ENCODE measurements at places on chromosomes 5 and 9. TPM values are rescaled to one million over a fixed set of nuclear protein-coding genes. Genes with fewer than 3 reads are reported as not detected.

The ALDH1A1 gene
- not detected for total RNA-seq

The CDC20B gene
- not detected for total RNA-seq

- H3K27ac ChIP-seq = no peak overlapping the region
- H3K4me3 ChIP-seq = no peak overlapping the region
- ATAC-seq = no peak
- H3K4me1 ChIP-seq = no peaks in the 10 kb centered on the region
- peaks cover 28% of the 10 kb centered on the region for H3K27me3 ChIP-seq
- no peaks in the 10 kb centered on the region for H3K36me3 ChIP-seq
Measured at GRCh38 chr9:7315116-7315515, 484.5 kb downstream of the DMAC1 start.

DNA sequence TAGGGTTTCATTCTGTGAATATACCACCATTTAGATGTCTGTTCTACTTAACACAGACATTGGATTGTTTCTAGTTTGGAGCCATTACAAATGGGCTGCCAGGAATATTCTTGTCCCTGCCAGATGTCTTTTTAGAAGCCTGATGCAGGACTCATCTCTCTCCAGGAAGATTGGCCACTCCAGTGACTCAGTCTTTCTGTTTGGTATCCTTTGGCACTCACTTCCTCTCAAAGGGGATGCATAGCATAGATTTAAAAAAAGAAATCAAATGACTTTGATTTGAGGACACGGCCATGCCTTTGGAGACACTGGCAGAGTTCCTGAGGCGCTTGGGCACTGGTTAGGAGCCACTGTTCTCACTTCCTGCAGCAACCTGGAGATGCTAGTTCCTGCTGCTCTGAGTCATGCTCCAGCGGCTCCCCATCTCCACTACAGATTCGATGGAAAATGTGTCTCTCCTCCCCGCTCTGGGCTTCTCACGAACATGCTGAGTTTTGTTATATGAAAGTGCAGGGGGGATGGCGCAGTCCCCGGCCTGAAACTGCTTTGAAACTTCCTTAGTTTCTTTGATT is 3.5 kb upstream of the ZNF366 start:
- H3K4me1 ChIP-seq = no peaks in the 10 kb centered on the region
- ATAC-seq = no peak
- no peak overlapping the region for H3K4me3 ChIP-seq
- peaks cover 22% of the 10 kb centered on the region for H3K27me3 ChIP-seq

The TAF11L10 gene
- total RNA-seq = not detected

- H3K36me3 ChIP-seq = no peaks in the 10 kb centered on the region
- no peak overlapping the region for H3K27ac ChIP-seq
- H3K4me3 ChIP-seq = no peak overlapping the region
Measured at GRCh38 chr5:8598356-8598755, 729.4 kb downstream of the MTRR start.

The CARTPT gene
- not detected for total RNA-seq

DNA sequence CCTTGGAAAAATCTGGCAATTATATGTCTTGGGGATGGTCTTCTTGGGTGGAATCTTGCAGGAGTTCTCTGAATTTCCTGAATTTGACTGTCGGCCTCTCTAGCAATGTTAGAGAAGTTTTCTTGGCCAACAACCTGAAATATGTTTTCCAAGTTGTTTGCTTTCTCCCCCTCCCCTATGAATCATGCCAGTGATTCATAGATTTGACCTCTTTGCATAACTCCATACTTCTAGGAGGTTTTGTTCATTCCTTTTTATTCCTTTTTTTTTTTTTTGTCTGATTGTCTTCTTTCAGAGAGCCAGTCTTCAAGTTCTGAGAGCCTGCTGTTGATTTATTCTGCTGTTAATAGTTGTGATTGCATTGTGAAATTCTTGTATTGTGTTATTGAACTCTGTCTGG is 56.7 kb upstream of the SLC44A1 start:
- H3K36me3 ChIP-seq = no peaks in the 10 kb centered on the region
- H3K27me3 ChIP-seq = no peaks in the 10 kb centered on the region
- no peaks in the 10 kb centered on the region for H3K4me1 ChIP-seq
- H3K4me3 ChIP-seq = no peak overlapping the region
- no peak for ATAC-seq

DNA sequence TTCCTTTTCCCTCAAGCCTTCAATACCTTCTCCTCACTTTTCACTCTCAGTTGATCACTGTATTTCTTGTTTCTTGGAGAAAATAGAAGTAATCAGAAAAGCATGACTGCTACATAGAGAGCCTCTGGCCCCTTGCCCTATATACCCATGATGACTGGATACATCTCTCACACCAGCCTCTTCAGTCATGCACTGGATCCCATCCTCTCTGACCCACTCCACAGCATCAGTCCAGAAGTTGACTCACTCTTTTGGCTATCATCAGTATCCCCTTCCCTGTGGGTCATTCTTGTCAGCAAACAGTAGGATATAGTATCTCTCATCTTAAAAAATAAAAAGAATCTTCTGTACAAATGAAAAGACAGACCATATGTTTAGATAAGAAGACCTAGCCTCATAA is 32.9 kb downstream of the PTCD2 start:
- no peak overlapping the region for H3K27ac ChIP-seq
- H3K27me3 ChIP-seq = no peaks in the 10 kb centered on the region
- peaks cover 23% of the 10 kb centered on the region for H3K36me3 ChIP-seq
- ATAC-seq = no peak
- H3K4me3 ChIP-seq = no peak overlapping the region

- peaks cover 16% of the 10 kb centered on the region for H3K4me1 ChIP-seq
- no peak overlapping the region for H3K4me3 ChIP-seq
- peak overlapping the region; percentile 66 for H3K27ac ChIP-seq
- peaks cover 85% of the 10 kb centered on the region for H3K36me3 ChIP-seq
Measured at GRCh38 chr9:93020771-93021670, 37.5 kb upstream of the SUSD3 start.

GRCh38 chr5:155368490-155368889 is 354.9 kb downstream of the KIF4B start:
- no peaks in the 10 kb centered on the region for H3K36me3 ChIP-seq
- H3K4me3 ChIP-seq = no peak overlapping the region
- H3K27me3 ChIP-seq = no peaks in the 10 kb centered on the region
- H3K4me1 ChIP-seq = no peaks in the 10 kb centered on the region
- no peak for ATAC-seq

- no peak for ATAC-seq
- H3K36me3 ChIP-seq = peaks cover 100% of the 10 kb centered on the region
- H3K4me3 ChIP-seq = no peak overlapping the region
- peaks cover 13% of the 10 kb centered on the region for H3K4me1 ChIP-seq
Measured at GRCh38 chr9:86322973-86323644, 31.1 kb downstream of the TUT7 start.

GRCh38 chr5:1930880-1931603 is 48.3 kb upstream of the IRX4 start:
- no peaks in the 10 kb centered on the region for H3K36me3 ChIP-seq
- H3K27ac ChIP-seq = no peak overlapping the region
- ATAC-seq = no peak
- no peak overlapping the region for H3K4me3 ChIP-seq

The PGM5 gene
- not detected for total RNA-seq

DNA sequence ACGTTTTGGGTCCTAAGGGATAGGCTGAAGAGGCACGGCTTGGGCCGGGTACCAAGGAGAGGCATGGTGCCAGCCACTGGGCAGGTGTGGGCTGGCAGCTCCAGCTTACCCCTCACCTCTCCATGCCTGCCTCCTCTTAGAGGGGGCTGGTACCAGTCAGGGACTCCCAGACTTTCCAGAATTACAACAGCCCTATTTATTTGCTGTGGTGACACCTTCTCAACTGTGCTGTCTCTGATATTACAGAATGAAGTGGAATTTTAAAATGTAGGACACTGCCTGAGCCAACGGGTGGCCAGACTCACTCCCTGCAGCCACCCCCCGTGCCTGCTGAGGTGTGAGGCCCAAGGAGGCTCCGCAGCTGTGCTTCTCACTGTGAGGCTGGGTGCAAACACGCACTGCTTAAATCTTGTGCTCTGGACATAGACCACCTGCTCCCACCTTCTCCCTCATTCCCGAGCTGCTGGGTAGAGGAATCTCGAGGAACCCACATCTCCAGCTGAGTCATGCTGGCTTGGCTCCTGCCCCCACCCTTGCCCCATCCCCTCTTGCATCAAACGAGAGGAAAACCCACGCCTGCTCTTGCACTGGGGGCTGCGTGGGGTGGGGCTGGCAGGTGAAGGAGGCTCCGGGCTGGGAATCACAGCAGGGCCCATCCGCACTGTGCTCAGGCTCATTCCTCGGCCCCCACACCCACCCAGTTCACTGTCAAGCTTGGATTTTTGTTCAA is 47.9 kb downstream of the PRRT1B start:
- no peak for ATAC-seq
- H3K4me3 ChIP-seq = no peak overlapping the region
- H3K36me3 ChIP-seq = peaks cover 92% of the 10 kb centered on the region
- no peak overlapping the region for H3K27ac ChIP-seq

- H3K27ac ChIP-seq = no peak overlapping the region
- no peak for ATAC-seq
- peaks cover 18% of the 10 kb centered on the region for H3K4me1 ChIP-seq
- no peaks in the 10 kb centered on the region for H3K27me3 ChIP-seq
- H3K4me3 ChIP-seq = no peak overlapping the region
- no peaks in the 10 kb centered on the region for H3K36me3 ChIP-seq
Measured at GRCh38 chr5:67176936-67177335, 19.7 kb downstream of the CD180 start.

DNA sequence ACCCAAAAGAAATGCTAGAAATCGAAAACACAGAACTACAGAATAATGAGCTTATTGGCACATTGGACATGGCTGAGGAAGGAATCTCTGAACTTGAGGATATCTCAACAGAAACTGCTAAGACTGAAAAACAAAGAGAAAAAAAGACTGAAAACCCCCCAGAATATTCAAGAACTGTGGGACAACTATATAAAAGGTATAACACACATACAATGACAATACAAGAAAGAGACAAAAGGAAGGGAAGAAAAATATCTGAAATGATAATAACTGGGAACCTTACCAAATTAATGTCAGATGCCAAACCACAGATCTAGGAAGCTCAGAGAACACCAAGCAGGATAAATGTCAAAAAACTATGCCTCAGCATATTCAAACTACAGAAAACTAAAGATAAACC is 68.6 kb upstream of the TNPO1 start:
- H3K27me3 ChIP-seq = peaks cover 14% of the 10 kb centered on the region
- H3K4me3 ChIP-seq = no peak overlapping the region
- no peaks in the 10 kb centered on the region for H3K36me3 ChIP-seq
- H3K27ac ChIP-seq = no peak overlapping the region
- H3K4me1 ChIP-seq = no peaks in the 10 kb centered on the region

DNA sequence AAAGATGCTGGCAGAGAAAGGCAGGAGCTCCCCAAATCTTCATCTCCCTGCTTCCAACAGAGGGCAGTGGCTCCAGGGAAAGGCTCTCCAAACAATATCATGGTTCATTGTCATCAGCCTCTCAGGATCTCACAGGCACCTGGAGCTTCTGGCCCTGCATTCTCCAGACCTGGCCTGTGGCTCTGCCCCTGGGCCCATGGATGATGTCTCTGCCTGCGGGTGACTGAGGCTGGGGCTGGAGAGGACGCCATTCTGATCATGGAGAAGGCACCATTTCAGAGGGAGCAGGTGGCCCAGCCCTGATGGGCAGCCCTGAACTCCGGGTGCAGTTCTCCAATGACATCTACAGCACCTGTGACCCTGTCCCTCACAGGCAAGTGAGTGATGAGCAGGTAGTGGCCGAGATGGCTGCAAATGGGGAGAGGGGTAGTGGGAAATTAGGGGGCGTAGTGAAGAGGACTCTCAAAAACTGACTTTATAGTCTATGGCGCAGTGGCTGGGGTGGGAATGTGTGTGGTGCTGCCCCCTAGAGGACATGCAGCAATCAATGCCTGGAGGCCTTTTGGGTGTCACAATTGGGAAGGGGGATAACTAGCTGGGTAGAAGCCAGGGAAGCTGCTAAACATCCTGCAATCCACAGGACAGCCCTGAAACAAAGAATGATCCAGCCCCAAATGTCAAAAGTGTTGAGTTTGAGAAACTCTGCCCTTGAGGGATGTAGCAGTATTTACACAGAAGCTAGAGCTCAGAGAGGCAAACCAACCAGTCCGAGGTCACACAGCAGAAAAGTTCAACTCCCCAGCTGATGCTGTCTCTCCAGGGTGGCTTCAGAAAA is 3.2 kb downstream of the SH3PXD2B start:
- no peak overlapping the region for H3K27ac ChIP-seq
- H3K36me3 ChIP-seq = no peaks in the 10 kb centered on the region
- peaks cover 5% of the 10 kb centered on the region for H3K4me1 ChIP-seq
- peak; percentile 54 for ATAC-seq
- peaks cover 42% of the 10 kb centered on the region for H3K27me3 ChIP-seq

- H3K27me3 ChIP-seq = peaks cover 21% of the 10 kb centered on the region
- no peaks in the 10 kb centered on the region for H3K4me1 ChIP-seq
- ATAC-seq = no peak
- no peak overlapping the region for H3K27ac ChIP-seq
- no peaks in the 10 kb centered on the region for H3K36me3 ChIP-seq
- H3K4me3 ChIP-seq = no peak overlapping the region
Measured at GRCh38 chr5:136203303-136203922, 10.5 kb upstream of the SMIM32 start.

- H3K36me3 ChIP-seq = no peaks in the 10 kb centered on the region
- no peak overlapping the region for H3K4me3 ChIP-seq
- ATAC-seq = no peak
Measured at GRCh38 chr5:142500227-142500905, 175.5 kb upstream of the SPRY4 start.

DNA sequence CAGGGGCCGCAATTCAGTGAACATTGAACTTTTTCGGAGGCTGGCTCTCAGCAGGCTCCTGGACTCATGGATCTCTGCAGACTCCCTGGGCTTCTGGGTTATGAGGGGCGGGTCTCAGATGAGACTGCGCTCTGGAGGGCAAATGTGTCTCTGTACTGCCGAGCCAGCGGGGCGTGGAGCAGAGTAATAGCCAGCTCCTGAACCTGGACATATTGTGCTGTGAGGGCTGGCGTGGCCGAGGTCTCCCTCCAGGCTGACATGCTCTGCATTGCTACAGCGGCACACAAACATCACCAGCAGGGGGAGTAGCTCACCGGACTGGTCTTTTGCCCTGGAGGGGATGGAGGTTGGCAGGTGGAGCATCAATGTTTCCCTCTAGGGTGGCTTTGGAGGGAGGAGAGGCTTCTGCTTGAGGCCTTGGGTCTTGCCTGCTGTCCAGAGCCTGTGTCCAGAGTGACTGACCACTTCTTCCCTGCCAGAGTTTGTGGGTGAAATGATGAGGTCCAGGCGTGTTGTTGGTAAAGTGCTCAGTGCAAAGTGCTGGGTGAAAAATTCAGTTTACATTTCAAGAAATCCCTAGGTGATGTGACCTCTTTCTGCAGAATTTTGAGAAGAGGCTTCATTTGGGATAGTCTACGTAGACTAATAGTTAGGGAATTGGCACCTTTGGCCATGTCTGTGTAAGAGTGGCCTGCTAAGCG is 10.9 kb upstream of the GADD45G start:
- peaks cover 10% of the 10 kb centered on the region for H3K27me3 ChIP-seq
- H3K4me3 ChIP-seq = no peak overlapping the region
- H3K4me1 ChIP-seq = no peaks in the 10 kb centered on the region
- peak; percentile 68 for ATAC-seq

DNA sequence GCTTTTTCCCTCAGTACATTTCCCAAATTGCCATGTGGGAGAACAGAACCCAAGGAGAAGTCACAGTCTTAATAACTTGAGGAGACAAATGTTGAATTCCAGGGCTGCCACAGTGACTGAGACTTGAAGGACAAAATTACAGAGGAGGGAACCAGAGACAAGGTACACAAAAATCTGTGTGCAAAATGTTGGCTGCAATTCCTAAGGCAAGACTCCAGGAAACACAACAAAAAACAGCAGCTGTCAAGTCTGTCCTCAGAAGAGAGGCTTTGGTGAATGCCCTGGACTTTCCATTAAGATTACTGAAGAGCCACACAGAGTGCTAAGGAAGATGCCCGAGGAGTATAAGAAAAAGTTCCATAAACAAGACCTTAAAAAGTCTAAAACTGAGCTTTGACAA is 21.1 kb downstream of the AP3B1 start:
- no peak overlapping the region for H3K4me3 ChIP-seq
- peaks cover 23% of the 10 kb centered on the region for H3K36me3 ChIP-seq
- no peaks in the 10 kb centered on the region for H3K27me3 ChIP-seq
- H3K27ac ChIP-seq = peak overlapping the region; percentile 67

Data from activated T-helper 17 cell treated with anti-CD3 and anti-CD28 coated beads, Interleukin-2, amount 50 U/mL, for 72 hours (primary cell).